ENCODE measurements at places on chromosomes 6 and 20.

GRCh38 chr6:125558907-125559306, 190.5 kb upstream of the HEY2 start:
- no peak for DNase-seq

DNA sequence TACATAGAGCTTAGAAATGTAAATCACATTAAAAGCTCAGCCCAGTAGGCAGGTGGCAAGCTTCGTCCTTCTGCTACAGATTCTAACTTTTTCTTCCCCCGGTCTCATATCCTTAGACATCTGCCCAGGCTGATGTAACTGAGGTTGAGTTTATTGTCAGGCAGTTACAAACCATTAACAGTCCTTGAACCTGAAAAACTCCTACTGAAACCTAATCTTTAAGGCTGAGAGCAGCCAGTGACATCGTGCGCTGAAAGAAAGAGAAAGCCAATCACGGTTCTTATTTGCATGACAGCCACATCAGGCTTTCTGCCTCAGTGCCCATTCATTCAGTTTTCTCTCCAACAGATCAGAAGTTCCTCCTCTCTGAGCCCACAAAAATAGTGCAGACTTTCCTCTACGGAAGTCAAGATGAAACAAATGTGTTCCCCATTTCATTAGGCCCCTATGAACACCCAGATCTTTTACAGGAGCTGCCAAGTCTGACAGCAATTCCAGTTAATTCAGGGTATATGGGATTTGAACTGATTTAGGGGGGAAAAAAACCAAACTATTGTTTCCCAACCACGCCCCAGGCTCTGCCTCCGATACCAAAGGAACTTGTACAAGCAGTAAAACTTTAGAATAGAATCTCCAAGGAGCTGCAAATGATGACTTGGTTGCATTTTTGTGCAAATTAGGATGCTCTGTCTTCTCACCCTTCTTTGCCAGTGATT, at the start of gene NHSL1:
Gene NHSL1 (minus strand): TSS at position 192 of the 716 bp plus-strand sequence. CDS start 204 bp downstream, outside the sequence.
- no peak for DNase-seq

DNA sequence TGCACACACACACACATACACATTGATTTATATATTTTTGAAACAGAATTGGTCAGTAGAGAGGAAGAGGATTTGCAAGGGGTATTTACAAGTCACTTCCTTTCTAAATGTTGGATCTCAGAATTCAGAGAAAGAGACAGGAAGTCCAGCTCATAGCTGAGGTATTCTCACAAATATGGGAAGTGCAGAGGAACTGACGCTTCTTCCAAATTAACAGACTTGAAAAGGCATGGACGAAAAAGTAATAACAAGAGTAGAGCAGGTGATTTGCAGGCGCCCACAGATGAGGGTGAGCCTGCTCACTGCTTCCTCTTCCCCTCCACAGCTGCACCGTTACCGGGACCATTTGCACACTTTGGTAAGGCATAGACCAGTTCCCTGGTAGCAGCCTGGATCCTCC, 246.4 kb downstream of the PHACTR1 start:
- DNase-seq: no peak

DNA sequence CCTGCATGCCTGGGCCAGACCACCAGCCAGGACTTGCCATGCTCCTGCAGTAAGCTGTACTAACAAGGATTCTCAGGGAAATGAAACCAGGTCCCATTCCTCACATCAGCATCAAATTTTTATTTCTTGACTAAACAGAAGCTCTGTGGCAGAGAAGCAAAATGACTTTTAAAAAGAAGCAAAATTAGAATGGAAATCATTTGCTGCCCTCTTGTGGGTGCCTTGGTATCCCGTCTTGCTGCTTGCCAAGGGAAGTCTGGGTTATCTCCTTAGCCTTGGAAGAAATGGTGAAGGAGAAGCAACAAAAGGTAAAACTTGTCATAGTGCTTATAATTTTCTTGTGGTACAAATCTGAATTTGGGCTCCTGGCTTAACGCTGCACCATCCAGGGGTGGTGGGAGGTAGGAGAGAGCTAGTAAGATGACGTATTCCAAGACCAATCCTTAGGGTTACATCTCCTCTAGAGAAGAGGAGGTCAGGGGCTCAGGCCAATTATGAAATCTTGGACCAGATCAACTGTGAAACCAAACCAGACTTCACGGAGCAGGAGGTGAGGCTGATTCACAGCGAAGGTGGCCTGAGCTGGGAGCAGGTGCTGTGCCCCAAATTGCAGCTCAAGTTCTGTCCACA, 107.5 kb downstream of the FAXC start:
- DNase-seq: no peak

GRCh38 chr6:54031169-54031568, 80.1 kb upstream of the MLIP start:
- DNase-seq: no peak

- DNase-seq: no peak
These were observed 14.4 kb downstream of the PTK7 start for GRCh38 chr6:43090559-43090956.

DNA sequence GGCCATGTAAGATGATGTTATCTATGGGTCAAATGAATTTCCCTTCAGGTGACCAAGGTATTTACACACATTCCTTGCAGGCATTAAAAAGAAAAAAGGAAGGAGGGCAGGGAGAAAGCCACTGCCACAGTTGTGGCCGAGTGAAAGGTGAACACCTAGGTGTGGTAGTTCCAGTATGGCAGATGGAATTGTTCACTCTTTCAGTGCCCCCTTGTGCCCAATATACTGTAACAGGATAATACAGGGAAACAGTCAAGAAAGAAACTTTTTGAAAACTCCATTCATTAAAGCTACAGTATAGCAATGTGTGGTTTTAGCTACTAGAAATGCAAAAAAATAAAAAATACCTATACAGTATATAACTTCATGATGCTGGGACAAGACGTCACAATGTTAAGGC, 52.1 kb downstream of the BMP2 start:
- no peak for DNase-seq

- no peak for DNase-seq
These were observed 27.9 kb downstream of the TCF15 start for GRCh38 chr20:582204-582603.

DNA sequence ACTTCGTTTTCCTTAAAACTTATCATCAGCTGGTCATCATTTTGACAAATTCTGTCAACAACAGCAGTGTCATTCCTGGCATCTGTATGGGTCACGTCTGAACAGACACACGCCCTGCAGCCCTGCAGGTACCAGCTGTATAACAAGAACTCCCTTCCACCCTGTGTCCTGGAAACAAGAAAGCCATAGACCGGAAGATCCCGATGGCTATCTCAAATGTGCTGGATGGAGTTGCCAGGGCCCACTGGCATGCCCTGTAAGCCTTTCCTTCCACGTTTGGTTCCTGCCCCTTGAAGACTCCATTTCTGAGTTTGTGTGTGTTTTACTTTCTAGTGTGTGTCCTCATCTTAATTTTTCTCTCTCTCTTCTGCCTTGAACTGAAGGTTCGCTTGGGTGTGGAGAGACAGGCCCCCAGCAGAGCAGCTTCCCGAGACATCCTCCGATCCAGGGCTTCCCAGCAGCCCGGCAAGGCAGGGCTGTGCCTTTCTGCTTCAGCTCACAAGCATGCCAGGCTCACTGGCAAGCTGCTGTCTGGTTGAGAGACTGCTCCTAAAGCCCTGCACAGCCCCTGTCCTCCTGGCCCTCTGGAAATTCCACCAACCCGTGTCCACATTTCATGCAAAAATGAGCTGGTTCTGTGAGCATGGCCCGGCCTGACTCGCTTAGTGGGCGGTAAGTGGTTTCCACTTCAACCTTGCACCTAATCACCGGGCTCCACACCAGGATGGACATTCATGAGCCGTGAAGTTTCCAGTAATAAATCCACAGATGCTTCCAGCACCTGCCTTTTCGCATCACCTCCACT, 8.7 kb downstream of the GFRA4 start:
- DNase-seq: no peak

GRCh38 chr6:18147160-18147559, 7.7 kb downstream of the TPMT start:
- no peak for DNase-seq

DNA sequence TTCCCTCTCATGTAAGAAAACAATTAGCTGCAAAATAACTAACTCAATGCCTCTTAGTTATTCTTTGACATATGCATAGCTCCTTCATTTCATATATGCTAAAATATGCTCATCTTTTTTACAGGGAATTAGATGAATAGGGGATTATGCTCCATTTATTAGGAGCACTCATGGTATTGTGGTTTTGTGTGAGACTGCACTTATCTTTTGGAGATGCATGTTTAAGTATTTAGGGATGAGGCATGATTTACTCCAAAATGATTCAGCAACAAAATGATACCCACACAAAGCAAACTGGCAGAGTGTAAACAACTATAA, 8.8 kb downstream of the BNIP5 start:
- no peak for DNase-seq

- DNase-seq: no peak
These were observed 232.4 kb downstream of the ZFAND3 start for GRCh38 chr6:38051819-38052434.

GRCh38 chr20:35174458-35175216, 2.8 kb downstream of the PROCR start:
- no peak for DNase-seq

DNA sequence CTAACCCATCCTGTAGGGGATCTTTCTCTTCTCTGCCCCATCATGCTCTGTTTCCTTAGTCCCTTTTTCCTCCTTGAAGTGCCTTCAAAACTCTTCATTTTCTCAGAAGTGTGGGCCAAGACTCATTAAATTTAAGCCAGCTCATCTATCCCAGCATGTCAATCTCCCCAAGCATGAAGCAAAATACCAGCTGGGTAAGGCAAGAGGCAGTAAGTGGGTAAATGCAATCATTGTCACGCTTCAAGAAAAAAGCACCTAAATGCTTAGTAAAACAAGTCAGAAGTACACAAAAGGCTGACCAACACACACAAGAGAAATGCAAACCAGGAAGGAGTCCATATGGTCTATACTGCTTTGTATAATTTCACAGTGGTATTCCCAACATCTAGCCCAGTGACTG, 61.5 kb downstream of the COL12A1 start:
- no peak for DNase-seq

GRCh38 chr6:21228876-21229460, 364.6 kb upstream of the SOX4 start:
- DNase-seq: no peak

- no peak for DNase-seq
These were observed 163.2 kb downstream of the RALGAPA2 start for GRCh38 chr20:20549267-20549612.

DNA sequence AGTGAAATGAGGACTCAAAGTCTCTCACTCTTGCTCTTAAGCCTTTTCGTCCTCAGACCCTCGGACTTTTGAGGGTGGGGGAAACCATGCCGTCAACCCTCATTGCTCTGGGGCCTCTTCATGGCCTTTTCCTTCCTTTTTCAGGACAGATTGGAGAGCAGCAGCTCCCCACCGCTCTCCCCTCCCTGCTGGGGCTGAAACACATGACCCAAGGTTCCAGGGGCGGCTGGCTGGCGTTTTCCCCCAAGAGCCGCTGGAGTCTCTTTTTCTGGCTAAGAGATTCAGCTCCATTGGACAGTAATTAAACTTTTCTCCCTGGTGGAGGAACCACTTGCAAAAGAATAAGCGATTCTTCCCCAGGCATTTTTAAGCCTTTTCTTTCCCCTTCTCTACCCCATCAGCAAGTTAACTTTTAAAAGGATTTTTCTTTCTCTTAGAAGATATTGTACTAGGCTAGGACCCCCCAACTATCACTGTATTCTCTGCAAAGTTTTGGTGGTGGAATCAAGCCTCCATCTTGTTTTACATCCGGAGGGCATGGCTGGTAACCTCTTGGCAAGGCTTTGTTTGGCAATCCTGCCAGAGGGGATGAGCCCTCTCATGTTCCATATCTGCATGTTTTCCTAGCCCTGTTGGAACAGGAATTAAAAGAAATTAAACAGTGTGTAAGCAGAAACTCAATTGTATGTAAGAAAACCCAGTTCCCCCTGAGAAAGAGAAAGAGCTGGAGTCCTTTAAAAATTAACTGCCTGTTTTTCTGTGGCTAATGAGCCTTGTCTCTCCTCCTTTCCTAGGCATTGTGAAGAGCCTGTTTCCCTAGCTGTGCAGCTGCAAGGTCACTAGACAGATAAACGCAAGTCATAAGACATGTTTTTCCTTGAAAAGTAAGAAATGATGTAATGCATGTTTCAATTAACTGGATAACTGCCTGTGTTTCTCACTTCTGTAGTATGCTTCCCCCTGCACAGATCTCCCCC, 100.8 kb upstream of the GPR6 start:
- no peak for DNase-seq

- DNase-seq: no peak
These were observed 41.4 kb upstream of the PKIB start for GRCh38 chr6:122568797-122569221.

DNA sequence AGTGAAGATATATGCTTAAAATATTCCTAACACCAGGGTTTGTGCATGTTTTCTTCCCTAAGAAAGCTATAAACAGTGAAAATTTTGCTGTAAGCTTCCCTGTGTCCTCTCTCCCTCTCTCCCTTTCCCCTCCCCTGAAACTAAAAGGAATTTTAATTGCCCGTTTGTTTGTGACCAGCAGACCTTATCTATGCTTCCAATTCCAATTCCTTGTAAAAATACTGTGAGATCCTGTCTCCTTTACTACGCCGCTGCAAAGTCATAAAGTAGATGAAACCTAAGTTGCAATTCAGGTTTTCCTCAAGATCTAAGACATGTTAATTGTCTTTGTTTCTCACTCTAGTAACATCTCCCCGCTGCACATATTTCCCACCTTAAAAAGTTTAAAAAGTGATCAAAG, 82.3 kb downstream of the DNAH8 start:
- no peak for DNase-seq

DNA sequence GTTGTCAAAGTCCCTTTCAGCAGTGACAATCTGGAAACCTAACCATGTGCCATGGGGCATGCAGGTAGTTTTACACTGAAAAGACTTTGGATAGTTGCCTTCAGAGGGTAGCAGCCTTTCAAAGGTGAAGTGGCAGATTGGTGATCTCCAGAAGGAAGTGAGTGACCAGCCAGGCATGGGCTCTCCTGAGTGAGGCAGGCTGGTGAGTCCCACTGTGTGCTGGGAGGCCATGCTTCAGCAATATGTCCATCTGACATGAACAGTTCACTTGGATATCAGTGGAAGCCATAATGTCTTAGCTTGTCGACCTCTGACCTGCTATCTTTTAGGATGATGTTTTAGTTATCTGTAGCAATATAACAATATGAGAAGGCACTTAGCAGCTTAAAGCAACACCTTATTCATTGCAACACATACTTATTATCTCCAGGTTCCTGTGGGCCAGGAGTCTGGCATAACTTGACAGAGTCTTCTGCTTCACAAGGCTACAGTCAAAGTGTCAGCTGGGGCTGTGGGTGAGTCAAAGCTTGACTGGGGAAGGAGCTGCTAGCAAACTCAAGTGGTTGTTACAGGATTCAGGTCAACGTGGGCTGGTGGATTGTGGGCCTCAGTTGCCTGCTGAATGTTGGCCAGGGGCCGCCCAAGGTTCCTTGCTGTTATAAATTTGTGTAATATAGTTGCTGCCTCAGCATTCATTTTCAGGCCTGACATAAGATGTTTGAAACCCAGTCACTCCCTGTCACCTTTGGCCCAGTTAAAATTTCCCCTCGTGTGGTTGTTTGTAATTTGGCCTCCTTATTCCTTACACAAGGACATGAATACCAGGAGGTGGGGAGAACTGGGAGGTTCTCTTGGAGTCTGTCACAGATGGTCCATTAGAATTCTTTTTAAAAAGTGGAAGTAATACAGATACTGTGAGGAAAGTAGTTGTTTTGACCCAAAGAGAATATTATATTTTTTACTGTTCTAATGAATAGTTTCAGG, 100.2 kb downstream of the UST start:
- no peak for DNase-seq

- no peak for DNase-seq
These were observed 8.3 kb downstream of the MYL9 start for GRCh38 chr20:36549628-36549941.

Measured in activated naive CD4-positive, alpha-beta T cell (primary cell).